ENCODE measurements at places on chromosomes 12 and 14. TPM values are rescaled to one million over a fixed set of nuclear protein-coding genes. Genes with fewer than 3 reads are reported as not detected.

Gene JAG2
- total RNA-seq: 1.5 TPM

Gene ESRRB
- not detected for total RNA-seq

Gene PCED1B
- 159 TPM for total RNA-seq

Gene TC2N
- total RNA-seq: 251 TPM

Gene RASSF3
- total RNA-seq: 113 TPM

Gene EIF2S3B
- total RNA-seq: 3.9 TPM

All from T-cell (primary cell).